ENCODE measurements at places on chromosomes 13 and 19.

GRCh38 chr19:44575116-44575700, 38.2 kb upstream of the IGSF23 start:
- no peak for DNase-seq

- DNase-seq = no peak
Measured at GRCh38 chr13:23642110-23642509, 71.9 kb downstream of the TNFRSF19 start.

DNA sequence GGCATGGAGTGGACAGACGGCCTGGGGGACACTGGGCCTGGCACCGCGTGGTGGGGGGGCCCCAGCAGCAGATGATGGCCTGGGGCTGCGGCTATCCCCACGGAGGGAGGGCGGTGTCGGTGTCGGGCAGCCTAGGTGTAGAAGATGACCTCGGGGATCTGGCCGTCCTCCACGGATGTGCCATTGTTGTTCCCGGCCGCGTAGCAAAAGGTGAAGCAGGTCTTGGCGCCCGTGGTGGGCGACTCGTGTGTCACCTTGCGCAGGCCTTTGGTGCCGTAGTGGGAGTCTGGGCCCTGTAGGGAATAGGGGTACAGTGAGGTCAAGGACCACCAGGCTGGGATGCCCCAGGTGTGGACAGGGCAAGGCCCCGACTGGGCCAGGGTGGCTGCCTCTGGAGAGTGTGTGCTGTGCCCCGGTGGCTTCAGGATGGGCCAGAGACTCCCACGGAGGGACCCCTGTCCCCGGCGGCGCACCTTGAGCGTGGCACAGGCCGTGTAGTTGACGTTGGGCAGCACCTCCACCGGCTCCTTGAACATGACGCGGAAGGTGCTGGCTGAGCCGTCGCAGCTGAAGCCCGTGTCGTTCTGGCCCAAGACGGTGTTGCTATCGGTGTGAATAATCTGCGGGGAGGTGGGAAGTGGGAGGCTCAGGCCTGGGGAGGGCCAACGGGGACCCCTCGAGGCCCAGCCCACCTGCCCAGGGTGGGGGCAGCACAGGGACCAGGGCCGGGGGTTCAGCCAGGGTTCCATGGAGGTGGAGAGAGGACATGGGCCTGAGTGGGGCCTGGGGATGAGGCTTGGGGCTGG, 29.0 kb downstream of the BTBD2 start:
- no peak for DNase-seq

DNA sequence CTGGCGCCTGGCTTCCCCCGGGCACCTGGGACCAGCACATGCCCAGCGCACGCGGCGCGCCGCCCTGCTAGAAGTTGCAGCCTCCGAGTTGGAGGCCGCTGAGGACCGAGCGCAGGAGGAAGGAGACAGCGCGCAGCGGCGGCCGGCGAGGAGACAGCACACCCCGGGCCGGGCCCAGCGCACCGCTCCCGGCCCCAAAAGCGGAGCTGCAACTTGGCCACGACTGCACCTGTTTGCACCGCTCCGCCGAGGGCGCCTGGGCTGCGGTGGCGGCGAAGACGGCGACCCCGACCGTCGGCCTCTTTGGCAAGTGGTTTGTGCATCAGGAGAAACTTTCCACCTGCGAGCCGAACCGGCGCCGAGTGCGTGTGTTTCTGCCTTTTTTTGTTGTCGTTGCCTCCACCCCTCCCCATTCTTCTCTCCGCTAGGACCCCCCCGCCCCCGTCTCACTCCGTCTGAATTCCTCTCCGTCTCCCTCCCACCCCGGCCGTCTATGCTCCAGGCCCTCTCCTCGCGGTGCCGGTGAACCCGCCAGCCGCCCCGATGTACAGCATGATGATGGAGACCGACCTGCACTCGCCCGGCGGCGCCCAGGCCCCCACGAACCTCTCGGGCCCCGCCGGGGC, at the start of gene SOX1:
SOX1 (plus strand) TSS at position 34 of the 626 bp plus-strand sequence; CDS start at position 544, 510 bp downstream.
- DNase-seq = no peak

DNA sequence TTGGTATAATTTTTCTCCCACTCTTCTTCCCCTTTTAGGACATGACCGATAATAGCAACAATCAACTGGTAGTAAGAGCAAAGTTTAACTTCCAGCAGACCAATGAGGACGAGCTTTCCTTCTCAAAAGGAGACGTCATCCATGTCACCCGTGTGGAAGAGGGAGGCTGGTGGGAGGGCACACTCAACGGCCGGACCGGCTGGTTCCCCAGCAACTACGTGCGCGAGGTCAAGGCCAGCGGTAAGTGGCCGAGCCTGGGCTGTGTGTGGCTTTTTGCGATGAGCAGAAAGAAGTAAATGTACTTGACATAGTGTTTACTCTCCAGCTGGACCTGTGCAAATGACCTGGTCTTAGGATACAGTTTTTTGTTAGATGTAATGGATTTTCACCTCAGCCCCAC, 102.5 kb downstream of the ARHGEF7 start:
- no peak for DNase-seq

DNA sequence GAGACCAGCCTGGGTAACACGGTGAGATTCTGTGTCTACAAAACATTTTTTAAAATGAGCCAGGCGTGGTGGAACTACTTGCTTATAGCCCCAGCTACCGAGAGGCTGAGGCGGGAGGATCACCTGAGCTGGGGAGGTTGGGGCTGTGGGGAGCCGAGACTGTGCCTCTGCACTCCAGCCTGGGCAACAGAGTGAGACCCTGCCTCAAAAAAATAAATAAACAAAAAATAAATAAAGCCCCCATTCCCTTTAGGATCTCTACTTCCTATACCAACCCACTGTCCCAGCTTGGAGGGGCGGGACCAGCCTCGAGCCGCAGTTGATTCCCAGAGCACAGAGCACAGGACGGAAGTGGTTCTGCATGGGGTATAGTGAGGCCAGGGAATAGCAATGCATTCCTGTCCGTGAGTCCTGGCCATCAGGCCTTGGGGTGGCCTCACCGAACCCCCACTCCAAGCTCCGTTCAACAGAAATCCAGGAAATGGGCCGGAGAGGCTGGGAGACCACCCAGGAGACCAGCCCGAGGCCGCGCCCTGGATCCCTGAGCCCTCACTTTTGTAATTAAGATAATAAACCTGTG, 4.9 kb upstream of the PTBP1 start:
- DNase-seq = no peak

DNA sequence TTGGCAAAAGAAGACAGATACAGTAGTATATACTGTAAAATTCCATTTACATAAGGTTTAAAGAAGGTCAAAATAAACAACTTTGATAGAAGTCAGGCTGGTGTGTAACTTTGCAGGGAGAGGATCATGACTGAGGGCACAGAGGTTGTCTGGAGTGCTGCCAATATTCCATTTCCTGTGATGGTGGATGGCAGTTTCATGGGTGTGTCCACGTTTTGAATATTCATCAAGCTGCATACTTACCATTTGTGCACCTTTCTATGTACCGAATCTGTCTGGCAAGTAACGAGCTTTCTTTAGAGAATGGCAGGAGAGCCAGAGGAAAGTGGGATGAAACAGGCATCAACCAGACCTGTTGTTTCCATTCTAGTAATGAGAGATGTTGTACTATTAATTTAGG, 420.5 kb upstream of the HTR2A start:
- no peak for DNase-seq

DNA sequence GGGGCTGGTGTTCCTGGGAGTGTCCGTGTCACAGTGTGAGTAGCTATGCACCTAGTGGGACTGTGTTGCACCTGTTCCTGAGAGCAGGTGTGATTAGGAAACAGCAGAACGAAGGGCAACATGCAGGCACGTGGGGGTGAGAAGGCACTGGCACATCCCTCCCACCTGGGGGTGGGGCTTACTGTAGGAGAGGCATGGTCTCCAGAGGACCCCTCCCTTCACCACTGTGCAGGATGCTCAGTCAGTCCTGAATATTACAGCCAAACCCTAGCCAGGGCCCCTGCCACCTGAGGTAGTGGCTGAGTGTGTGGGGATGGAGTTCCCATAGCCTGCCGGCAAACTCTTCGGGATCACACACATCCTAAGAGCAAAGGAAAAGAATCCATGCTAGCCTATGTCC, 99.2 kb downstream of the ZDHHC20 start:
- no peak for DNase-seq

GRCh38 chr13:41961466-41961760, 504 bp upstream of the VWA8 start:
- no peak for DNase-seq

DNA sequence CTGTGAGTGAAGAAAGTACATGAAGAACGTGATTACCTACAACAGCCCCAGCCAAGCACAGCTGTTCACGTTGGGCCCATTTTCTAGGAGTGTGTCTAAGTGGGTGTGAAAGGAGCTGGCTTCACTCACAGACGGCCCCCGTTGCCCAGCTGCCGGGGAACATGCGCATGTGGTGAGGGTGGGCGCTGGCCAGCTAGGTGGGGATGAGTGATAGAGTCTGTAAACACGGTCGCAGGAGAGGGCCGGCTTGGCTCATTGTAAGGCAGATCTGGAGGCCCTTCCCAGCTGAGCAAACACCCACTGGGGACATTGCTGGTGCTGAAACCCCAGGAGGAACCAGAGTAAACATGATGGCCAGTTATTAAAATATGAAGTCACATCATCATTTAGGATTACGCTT, 160.5 kb downstream of the TEX29 start:
- no peak for DNase-seq

GRCh38 chr13:113022391-113022744, 53.4 kb downstream of the MCF2L start:
- DNase-seq = no peak

DNA sequence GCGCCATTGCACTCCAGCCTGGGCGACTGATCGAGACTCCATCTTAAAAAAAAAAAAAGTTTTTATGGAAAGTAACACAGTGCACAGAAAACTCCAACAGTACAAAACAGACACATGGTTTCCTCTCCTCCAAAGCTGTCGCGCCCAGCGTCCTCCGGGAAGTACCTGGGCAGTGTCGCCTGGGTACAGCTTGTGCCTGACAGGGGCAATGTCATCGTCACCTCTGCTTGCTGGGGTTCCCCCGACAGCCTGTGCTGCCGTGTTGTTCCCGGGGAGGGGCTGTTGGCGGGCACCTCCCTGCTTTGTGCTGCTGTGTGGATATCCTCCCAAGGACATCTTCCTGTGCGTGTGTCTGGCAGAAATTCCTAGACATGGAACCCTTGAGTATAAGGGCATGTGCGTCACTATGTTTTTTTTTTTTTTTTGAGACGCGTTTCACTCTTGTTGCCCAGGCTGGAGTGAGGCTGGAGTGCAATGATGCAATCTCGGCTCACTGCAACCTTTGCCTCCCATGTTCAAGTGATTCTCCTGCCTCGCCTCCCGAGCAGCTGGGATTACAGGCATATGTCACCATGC, 2.4 kb upstream of the F2RL3 start:
- DNase-seq = peak; percentile 80
